ENCODE measurements at places on chromosomes 1 and 21.

GRCh38 chr1:209364716-209365115 lies 218.8 kb upstream of the CAMK1G start:
- DNase-seq = no peak

DNA sequence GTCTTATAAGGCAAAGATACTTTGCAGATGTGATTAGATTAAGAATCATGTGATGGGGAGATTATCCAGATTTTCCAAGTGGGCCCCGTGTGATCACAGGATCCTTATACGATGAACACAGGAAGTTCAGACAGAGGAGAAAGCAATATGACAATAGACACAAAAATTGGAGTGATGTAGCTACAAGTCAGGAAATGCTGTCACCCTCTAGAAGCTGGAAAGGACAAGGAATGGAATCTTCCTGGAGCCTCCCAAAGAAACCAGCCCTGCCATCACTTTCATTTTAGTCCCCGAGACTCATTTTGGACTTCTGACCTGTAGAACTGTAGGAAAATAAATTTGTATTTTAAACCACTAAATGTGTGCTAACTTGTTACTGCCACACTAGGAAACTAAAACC lies 61.9 kb upstream of the C1orf21 start:
- no peak for DNase-seq

DNA sequence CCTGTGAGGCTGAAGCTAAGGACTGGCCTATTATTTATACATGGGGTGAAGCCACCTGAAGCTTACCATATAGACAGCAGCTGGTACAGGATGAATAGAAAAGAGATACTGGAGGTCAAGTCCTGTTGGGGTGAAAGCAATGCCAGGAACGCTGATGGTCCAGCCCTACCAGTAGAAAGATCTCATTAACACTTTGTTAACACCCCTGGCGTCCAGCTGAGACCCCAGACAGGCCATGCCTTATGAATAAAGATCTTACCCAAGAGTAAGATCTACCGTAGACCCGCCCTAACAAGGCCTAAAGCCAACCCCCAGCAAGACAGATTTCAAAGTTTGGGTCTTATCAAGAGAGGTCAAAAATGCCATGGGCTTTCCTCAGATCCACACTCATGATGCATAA lies 34.7 kb downstream of the ST3GAL3 start:
- DNase-seq = no peak

GRCh38 chr1:16176653-16177052 lies 20.8 kb upstream of the EPHA2 start:
- no peak for DNase-seq

DNA sequence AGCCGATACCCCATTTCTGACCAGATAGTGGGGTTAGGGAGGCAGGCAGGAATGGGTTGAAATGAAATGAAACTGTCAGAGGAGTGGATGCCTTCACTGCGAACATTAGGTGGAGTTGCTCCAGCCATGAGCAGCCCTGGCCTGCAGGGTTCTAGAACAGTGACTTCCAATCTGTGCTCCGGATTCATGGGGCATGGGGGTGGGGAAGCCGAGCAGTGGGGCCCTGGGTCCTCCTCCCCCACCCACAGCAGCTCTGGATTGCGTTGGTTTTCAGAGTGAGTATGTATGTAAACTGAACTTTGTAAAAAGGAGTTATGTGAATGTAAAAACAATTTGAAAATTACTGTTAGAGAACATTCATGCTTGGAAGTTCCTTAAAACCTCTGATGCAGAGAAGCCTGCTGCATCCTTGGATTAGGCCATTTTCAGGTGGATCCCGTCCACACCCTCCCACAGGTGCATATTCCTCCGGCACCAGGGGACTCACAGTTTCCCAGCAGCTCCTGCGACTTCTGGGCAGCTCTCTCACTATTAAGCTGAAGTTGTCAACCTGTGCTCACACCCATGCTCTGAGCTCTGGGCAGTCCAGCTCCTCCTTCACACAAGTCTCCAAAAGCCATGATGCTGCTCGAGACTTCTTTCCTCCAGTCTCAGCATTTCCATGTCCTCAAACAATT lies 54.4 kb upstream of the EDN2 start:
- DNase-seq = no peak

DNA sequence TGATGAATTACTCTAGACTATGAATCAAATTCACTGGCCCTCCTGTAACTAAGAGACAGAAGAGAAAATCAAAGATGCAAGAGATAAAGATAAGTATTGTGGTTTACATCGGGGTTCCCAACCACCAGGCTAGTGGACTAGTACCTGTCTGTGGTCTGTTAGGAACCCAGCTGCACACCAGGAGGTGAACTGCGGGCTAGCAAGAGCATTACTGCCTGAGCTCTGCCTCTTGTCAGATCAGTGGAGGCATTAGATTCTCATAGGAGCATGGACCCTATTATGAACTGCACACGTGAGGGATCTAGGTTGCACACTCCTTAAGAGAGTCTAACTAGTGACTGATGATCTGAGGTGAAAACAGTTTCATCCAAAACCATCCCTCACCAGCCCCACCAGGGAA lies 58.9 kb upstream of the DUSP10 start:
- DNase-seq = no peak

DNA sequence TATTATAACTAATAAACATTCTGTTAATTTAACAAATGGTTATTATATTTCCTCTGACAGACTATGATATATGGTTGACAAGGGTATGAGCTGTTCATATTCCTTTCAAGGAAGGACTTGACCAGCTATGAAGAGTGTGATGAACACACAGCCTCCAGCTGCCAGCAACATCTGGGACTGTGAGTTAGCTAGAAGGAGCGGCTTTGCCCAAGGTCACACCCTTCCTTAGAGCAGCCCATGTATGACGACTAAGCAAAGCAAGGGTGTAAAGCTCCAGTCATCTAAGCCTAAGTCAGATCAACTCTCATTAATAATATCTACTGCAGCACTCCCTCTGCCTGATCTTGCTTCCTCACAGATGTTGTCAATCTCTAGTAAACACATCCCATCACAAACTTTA lies 355.4 kb downstream of the PLPP3 start:
- no peak for DNase-seq

DNA sequence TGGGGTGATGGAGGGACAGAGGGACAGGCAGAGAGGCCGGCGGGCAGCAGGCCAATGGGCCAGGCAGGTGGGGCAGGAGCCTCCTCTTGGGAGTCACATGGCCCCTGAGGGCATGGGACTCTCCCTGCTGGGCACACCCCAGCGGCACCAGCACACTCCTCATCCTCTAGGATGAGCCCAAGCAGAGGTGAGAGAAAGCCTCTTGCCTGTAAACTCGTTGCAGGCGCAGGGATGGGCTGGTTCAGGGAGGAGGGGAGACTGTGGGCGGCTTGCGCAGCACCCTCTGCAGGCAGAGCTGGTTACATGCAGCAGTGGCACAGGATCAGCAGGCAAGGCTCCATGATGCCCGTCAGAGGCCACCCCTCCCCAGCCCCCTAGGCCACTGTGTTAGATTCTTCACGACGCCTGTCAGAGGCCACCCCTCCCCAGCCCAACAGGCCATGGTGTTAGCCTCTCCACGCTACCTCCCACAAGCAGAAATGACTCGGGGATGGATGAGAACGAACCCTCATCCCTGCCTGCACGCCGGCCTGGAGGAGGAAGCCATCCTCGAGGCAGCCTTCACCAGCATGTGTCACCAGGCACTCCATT lies 209.7 kb upstream of the VAMP3 start:
- no peak for DNase-seq

GRCh38 chr1:204828352-204828850 lies 42.3 kb upstream of the NFASC start:
- no peak for DNase-seq

DNA sequence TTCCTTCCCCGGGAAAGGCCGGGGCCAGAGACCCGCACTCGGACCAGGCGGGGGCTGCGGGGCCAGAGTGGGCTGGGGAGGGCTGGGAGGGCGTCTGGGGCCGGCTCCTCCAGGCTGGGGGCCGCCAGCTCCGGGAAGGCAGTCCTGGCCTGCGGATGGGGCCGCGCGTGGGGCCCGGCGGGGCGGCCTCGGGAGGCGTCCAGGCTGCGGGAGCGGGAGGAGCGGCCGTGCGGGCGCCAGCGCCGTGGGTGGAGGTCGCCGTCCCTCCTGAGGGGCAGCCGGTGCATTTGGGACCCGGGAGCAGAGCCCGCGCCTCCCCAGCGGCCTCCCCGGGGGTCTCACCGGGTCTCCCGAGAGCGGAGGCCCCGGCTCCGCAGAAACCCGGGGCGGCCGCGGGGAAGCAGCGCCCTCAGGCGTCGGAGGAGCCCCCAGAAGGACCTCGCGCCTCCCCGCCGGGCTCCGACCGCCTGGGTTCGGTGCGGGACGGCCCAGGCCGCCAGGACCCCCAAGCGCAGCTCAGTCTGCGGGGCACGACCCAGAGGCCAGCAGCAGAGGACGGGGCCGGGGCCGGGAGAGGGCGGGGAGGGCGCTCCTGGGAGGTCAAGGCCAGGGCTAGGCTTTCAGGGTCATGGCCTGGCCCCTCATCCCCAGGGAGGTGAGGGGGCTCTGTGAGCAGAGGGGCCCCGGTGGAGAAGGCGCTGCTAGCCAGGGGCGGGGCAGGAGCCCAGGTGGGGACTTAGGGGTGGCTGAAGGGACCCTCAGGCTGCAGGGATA lies 7.2 kb upstream of the SLX9 start:
- peak; percentile 47 for DNase-seq

- DNase-seq = no peak
Observed at GRCh38 chr1:200890818-200891773, 3.6 kb upstream of the INAVA start.

- DNase-seq = no peak
Observed at GRCh38 chr1:31787261-31787660, 23.1 kb upstream of the ADGRB2 start.

DNA sequence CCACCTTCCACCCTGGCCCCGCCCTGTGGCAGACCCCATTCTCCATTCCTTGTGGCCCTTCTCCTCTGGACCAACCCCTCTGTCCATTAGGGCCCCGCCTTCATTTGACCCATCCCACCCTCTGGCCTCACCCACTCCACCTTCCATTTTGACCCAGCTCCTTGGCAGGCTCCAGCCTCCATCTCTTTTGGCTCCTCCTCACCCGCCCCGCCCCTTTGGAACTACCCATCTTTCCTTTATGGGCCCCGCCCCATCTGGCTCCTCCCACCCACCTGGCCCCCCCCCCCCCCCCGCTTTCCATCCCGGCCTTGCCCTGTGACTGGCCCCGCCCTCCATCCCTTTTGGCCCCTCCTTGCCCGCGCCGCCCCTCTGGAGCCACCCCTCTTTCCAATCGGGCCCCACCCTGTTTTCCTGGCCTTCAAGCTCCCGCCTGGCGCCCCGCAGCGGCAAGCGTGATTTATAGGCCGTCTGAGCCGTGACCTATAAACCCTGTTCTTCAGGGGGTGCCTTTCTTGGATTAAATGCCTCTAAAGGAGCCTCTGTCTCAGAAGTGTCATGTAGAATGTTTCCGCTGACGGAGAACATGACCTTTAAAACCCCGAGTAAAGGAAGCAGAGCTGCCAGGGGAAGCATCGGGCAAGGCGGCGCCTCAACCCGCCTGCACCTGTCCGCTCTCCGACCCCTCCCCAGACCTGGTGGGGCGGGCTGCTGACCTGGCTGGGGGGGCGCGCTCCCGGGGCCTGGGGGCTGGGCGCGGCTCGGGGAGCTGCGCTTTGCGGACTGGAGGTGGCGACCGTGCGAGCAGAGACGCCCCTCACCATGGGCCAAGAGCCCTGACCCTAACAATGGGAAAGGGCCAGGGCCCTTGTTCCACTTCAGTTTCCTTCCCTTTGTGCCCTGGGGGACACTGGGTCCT lies 178.0 kb downstream of the CAMTA1 start:
- no peak for DNase-seq

DNA sequence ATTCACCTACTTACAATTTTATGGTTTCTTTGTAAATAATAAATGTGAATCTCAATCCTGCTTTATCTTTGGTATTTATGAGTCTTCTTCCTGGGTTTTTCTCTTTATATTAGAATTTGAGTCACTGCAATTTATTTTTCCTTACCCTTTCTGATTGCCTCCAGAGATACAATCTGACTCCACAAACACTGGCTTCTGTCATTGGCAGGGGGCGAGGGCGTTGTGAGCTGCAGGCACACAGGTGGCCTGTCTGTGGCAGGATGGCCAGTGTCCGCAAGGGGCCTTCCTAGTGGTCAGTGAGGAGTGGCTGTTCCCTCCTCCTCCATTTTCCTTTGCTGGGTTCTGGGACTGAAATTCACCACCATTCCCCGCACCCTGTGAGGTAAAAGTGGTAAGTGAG lies 2.0 kb upstream of the MTARC1 start:
- no peak for DNase-seq

DNA sequence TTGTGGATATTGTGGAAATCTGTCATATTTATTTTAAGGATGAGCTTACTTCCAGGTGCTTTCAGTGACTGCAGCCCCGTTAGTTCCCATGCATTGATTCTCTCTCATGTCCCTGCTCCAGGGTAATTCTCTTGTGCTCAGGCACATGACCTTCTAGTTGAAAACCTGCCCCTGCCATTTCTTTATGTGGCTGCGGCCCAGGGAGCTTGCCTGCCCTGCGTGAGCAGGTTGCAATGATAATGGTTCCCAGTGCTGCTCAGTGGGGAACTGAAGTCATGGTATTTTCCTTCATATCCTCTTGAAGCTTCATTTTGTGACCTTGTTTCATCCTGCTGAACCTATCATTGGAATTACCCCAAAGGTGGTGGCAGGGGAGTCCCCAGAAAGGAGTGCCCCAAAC lies 229.8 kb downstream of the DISC1 start:
- DNase-seq = no peak

DNA sequence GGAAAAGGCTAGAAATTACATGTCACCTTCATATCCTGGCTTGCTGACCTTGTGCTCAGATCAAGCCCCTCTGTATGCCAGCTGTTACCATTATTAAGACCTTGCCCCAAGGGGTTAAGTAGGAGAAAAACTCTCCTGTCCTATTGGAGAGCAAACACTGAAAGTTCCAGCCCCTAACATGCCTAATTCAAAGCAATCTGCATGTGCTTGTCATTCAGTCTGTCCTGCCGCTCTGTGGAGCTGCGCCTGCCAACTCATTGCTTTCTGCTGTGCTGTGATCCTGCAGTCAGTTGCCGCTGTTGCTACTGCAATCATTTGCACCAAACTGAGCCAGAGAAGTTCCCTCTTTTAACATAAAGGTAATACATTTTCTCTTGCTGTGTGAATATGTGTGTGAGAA lies 113.4 kb downstream of the DISP1 start:
- DNase-seq = no peak

- DNase-seq = no peak
Observed at GRCh38 chr1:84253891-84254290, 47.6 kb upstream of the SAMD13 start.

DNA sequence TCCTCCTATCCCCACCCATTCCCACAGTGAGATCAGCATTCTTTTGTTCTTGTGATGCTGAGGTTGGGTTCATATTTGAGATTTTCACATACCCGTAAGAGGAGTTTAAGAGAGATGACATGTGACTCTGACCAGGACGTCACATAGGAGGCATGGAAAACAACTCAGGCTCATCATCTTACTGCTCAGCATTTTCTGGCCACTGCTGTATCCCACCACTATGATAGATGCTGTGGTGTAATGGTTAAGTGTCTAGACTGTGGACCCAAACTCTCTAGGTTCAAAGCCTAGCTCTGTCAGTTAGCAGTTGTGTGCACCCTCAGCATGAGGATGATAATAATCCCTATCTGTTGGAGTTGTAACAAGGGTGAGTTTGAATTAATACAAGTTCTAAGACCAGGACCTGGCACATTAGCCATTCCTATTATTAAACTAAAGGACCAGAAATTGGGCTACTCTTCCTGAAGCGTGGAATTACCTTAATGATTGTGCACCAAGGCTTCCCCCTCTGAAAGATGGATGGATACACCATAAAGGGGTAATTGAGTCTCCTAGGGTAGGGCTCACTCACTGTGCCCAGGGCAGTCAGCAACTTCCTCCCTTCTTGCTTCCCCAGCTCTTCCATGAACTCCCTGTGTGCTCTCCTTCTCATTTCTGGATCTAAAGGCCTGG lies 40.9 kb downstream of the LGR6 start:
- no peak for DNase-seq

GRCh38 chr1:205067031-205067430 lies 17.2 kb downstream of the TMEM81 start:
- no peak for DNase-seq
